ENCODE measurements at places on chromosomes 13 and 19.

DNA sequence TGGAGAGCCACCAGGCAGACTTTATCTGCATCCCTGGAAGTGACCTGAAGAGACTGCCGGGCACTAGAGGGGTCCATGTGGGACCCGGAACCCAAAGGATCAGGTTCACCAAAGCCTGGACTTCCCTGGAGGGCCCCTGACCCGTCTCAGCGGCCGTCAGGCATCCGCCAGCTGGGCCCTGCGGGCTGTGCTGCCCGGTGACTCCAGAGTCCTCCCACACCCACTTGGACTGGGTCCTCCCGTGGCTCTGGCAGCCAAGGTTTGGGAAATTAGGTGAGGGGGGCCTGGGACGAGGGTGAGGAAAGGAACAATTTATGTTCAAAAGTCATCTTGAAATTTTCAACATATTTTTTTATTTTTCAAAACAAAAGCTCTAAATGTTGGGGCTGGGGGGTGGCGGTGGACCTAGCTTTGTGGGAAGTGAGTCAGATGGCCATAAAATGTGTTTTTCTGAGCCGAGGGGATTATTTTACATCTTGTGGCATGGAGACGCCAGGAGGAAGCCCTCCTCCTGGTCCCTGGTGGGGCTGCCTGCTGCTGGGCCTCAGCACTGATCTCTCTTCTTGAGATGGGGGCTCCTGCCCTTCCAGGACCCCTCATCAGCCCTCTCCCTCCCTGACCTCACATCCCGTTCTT lies 20.2 kb downstream of the CEBPA start:
- no peak for DNase-seq

- no peak for DNase-seq
Observed at GRCh38 chr19:18329035-18329376, 6.1 kb upstream of the LSM4 start.

- no peak for DNase-seq
Observed at GRCh38 chr13:84739021-84739420, 856.7 kb upstream of the SLITRK1 start.

DNA sequence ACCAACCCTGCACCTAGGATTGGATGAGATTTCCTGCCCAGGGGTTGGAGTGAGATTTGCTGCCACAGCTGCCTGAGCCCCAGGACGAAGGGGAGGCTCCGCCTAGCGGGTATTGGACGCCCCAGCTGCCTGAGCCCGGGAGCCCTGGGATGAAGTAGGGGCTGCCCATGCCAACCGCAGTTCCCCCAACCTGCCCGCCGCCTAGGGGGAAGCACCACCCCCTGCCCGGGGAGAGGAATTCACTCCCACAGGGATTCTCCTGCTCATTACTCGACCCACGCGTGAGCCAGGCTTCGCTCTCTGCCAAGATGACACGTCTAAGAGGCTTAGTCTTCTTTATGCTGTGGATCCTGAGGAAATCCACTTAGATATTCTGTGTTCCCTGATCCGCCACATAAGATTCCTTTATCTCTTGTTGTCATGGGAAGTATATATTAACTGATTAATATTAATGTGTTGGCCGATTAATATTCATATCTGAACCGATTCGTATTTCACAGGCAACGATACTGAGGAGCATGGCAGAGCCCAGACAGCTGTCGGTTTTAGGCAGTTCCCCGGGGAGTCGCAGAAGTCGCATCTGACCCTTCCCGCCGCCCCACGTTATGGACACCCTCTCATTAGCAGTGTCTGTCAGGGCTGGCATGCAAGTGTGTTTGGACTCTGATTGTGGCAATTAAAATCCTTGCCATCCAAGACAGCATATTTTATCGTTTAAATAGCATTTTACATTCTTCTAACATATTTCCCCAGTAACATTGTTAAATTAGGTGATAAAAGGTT lies 44.5 kb upstream of the KCTD15 start:
- DNase-seq, result no peak
